Aorta (tissue), 5 donors: ENCODE measurements at places on chromosomes 5 and 9. TPM values are rescaled to one million over a fixed set of nuclear protein-coding genes. Genes with fewer than 3 reads are reported as not detected.

The MLANA gene
- not detected for total RNA-seq

The CDX1 gene
- not detected for total RNA-seq

The PCDHA6 gene
- total RNA-seq: 0.45 TPM

The C9 gene
- total RNA-seq: 0.30 TPM

The SEMA6A gene
- total RNA-seq: 28.5 TPM

The NEURL1B gene
- 46.1 TPM for total RNA-seq

DNA sequence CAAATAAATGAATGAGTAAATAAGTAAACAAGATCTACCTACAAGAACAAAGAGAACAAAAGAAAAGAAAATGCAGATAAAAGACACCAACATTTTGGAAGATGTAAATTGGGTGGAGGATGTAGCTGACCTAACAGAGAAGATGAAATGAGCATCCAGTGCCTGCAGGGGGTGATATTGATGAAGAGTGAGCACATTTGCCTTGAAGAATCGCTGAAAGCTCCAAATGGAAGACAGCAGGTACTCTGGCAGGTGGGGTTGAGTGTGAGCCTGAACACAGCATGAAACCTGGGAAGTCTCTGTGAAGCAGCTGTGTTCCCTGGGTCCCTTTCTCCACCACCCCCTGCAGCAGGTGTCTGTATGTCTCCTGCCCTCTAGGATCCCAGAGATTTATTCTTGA is 125.6 kb downstream of the NXNL2 start:
- no peaks in the 10 kb centered on the region for H3K4me1 ChIP-seq
- H3K27me3 ChIP-seq: no peaks in the 10 kb centered on the region
- no peak overlapping the region for H3K27ac ChIP-seq

- H3K36me3 ChIP-seq: no peaks in the 10 kb centered on the region
- no peak for DNase-seq
- no peaks in the 10 kb centered on the region for H3K4me1 ChIP-seq
- H3K27me3 ChIP-seq: no peaks in the 10 kb centered on the region
- H3K27ac ChIP-seq: peak overlapping the region; percentile 22
- no peak overlapping the region for H3K4me3 ChIP-seq
Observed at GRCh38 chr5:147382776-147383175, 127.1 kb downstream of the DPYSL3 start.

GRCh38 chr5:61397238-61397637 is 65.2 kb downstream of the ZSWIM6 start:
- no peak overlapping the region for H3K27ac ChIP-seq
- peaks cover 3% of the 10 kb centered on the region for H3K4me1 ChIP-seq
- no peak for DNase-seq
- H3K4me3 ChIP-seq: no peak overlapping the region

- DNase-seq: no peak
- H3K27ac ChIP-seq: no peak overlapping the region
- no peaks in the 10 kb centered on the region for H3K36me3 ChIP-seq
Observed at GRCh38 chr9:114414346-114414745, 26.6 kb upstream of the AKNA start.

- no peaks in the 10 kb centered on the region for H3K27me3 ChIP-seq
- H3K27ac ChIP-seq: no peak overlapping the region
- DNase-seq: no peak
- H3K4me3 ChIP-seq: no peak overlapping the region
- H3K36me3 ChIP-seq: no peaks in the 10 kb centered on the region
- peaks cover 18% of the 10 kb centered on the region for H3K4me1 ChIP-seq
Observed at GRCh38 chr9:75903785-75904360, 13.4 kb downstream of the PCSK5 start.

DNA sequence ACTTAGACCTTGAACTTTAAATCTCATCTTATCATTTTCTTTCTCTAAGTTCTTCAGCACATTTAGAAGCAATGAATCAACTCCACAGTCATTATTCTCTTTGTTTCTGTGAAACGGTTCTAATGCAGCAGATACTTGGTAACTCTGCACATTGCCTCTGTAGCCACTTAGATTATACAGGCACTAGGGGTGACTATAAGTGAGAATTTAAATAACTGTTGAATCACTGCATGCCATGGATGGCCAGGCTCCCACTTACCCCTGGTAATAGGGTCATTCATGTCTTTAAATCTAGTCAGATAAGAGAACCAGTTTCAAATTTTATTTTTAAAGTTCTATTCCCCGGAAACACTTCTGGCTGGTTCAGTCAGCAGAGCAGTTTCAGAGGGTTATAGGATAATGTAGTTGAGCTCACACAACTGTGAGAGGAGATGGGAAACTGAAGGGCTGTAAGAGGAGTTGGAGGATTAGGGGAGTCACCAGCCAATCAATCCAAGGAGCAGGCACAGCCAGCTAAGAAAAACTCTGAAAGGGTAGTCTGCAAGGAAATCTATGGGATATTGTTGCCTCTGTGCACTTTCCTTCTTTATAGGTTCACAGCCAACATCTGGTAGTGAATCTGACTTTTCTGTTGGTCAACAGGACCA is 4.2 kb upstream of the MINAR2 start:
- no peaks in the 10 kb centered on the region for H3K4me1 ChIP-seq
- no peak for DNase-seq
- H3K27ac ChIP-seq: no peak overlapping the region

- no peak within 1 kb of the TSS for H3K27ac ChIP-seq
- H3K36me3 ChIP-seq: no peaks in the 10 kb centered on the region
- H3K4me3 ChIP-seq: peak within 1 kb of the TSS; percentile 55
Observed at GRCh38 chr9:70043689-70044489, at the start of gene MAMDC2. MAMDC2 (plus strand) TSS chr9:70043848; CDS start chr9:70044198, 350 bp downstream.
